ENCODE measurements at places on chromosomes 6 and 20. TPM values are rescaled to one million over a fixed set of nuclear protein-coding genes. Genes with fewer than 3 reads are reported as not detected.
A peak's percentile ranks its signal among the peaks of the same experiment; 100 is the strongest.

GRCh38 chr6:37285861-37286311, 27.9 kb upstream of the TMEM217 start:
- no peak for DNase-seq

The HTR1E gene
- not detected for polyA plus RNA-seq

DNA sequence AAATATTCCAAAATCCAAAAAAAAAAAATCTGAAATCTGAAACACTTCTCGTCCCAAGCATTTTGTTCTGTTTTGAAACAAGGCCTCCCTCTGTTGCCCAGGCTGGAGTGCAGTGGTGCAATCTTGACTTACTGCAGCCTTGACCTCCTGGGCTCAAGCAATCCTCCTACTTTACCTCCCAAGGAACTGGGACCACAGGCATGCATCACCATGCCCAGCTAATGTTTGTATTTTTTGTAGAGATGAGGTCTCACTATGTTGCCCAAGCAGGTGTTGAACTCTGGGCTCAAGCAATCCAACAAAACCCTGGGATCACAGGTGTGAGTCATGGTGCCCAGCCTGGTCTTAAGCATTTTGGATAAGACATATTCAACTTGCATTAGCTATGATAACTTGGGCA, 13.6 kb downstream of the SESN1 start:
- DNase-seq: no peak

The GABBR1 gene
- 31.1 TPM for polyA plus RNA-seq

GRCh38 chr6:24391756-24392405, 10.9 kb upstream of the MRS2 start:
- DNase-seq: no peak

DNA sequence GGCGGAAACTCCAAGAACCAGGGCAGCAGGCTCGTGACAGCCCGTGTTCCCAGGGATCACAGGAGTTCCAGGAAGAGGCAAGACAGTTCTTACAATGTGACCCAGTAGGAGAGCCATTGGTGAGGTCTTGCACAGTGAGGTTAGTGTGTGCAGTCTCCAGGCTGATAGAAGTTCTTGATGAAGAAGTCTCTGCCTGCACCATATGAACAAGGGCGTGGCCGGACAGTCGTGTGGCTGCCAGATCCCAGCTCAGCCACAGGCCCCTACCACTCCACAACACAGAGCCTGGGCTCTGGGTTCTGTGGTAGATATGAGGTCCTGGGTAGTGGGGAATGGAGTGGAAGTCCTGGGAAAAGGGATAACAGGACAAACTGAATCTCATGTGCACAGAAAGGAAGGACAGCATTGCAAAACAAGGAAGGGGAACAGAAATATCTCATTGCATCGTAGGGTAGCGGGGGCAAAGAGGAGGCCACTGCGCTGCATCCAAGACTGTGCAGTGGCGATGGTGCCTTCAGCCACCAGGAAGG, 65.2 kb downstream of the STX11 start:
- DNase-seq: peak; percentile 34

The CBLN4 gene
- 0.10 TPM for polyA plus RNA-seq

The ADGRB3 gene
- 0.70 TPM for polyA plus RNA-seq

The BPI gene
- polyA plus RNA-seq: 0.52 TPM

DNA sequence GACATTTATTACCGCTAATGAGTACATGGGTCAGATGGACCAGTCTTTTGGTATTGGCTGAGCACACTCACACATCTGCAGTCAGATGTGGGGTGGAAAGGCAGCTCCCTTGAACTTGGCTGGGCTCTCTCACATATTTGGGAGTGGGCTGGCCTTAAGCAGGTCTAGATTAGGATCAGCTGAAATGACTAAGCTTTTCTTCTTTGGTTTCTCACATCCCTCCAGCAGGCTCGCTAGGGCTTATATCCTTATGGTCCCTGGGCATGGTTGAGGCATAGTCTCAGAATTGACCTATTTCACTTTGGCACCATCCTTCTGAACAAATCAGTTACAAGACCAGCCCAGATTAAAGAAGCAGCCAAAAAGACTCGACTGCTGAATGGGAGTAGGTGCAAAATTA, 14.4 kb upstream of the PLCB1 start:
- no peak for DNase-seq

The AIF1 gene
- 24.6 TPM for polyA plus RNA-seq

GRCh38 chr6:47631269-47631772, 67.1 kb upstream of the ADGRF4 start:
- DNase-seq: peak; percentile 19

GRCh38 chr6:119676961-119677360, 327.4 kb upstream of the MAN1A1 start:
- DNase-seq: no peak

- peak; percentile 40 for DNase-seq
These were observed 814.8 kb downstream of the MAFB start for GRCh38 chr20:39874049-39874893.

GRCh38 chr6:135935941-135936601, 84.6 kb downstream of the PDE7B start:
- DNase-seq: peak; percentile 30

DNA sequence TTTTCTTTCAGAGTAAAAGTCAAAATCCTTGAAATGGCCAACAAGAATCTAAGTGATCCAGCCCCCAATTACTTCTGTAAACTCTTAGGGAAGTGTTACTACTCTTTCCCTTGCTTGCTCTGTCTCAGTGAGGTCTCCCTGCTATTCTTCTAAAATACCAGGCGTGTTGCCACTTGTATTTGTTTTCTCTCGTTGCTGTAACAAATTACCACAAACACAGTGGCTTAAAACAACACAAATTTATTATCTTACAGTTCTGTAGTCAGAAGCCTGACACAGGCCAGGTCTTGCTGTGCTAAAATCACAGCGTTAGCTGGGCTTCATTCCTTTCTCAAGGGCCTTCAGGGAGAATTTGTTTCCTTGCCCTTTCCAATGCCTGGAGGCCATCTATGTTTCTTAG, 59.9 kb downstream of the HECA start:
- no peak for DNase-seq

The HLA-DOB gene
- polyA plus RNA-seq: not detected

All from hindlimb muscle (tissue), 1 donor.